ENCODE measurements at places on chromosomes 3 and 15.
A peak's percentile ranks its signal among the peaks of the same experiment; 100 is the strongest.

DNA sequence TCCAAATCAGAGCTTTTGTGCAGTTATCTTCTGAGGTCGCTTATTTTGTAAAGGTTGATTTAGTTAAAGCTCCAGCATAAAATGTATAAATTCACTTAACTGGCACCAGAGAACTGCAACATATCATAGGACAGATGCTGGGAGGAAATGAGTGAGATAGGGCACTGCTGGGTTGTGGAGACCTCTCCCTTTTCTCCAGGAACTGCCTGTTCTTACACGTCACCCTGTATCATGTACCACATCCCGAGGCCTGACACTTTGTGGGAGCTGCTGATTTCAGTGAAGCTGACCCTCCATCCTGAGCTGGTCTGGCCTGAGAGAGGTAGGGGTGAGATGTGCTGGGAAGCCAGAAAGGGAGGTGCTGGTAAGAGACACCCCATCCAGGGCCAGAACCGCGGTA, 213.8 kb upstream of the FEZF2 start:
- DNase-seq, result no peak

DNA sequence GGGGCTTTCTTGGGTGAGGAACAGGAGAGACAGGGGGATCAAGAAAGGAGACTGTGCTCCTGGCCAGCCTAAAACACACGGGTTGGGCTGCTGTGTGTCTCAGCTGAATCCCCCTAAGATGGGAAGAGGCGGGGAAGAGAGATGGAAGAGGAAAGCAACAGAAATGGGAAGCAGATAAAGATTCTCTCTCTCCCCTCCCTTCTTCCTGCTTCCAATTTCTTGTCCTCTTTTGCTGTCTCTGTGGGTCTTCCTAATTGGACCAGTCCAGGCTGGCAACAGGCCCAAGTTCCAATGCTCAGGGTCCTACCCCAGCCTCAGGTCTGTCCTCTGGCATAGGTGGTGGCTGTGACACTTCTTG, 7.1 kb downstream of the ISLR2 start:
- DNase-seq, result no peak

DNA sequence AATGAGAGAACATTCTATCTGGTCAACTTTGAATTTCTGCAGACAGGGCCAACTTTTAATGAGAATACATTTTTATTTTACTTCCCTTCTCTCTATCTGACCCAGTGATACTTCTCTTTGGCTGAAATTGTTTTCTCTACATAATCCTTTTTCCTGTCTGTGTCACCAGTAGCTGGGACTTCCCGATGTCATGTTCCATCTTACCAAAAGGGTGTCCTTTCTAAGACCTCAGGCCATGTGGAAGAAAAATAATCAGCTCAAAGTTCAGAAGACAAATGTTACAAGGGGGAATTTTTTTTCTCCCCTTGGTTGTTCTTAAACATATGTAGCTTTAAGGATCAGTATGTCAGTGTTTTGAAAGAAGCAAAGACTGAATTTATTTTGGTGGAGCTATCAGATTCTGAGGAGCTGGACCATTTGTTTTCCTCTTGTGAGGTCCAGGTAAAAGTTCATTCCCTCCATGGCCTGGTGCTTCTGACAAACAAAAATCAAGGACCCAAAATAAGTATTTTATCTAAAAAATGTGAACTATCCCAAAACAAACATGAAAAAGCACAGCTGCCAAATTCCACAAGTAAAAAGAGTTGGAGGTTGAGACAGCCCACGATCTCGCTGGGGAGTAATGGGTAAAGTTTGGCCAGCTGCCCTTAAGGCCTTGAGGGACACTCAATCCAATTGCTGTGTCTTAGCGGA, 859.4 kb upstream of the NR2F2 start:
- DNase-seq, result no peak

DNA sequence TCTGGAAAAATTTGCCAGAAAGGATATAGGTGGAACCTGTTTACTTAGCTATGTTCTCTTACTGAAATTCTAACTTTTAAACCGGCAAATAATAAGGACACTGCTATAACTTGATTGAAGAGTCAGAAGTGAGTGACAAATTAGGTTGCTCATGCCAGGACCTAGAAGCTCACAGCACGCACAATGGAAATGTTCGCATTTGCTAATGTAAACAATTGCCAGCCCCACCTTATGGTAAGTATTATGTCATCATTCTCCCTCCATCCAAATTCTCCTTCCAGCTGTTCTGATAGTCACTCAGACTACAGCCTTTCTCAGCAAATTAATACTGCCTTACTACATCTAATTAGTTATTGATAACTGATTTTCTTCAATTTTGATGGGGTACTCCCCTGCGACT, 4.8 kb upstream of the STXBP5L start:
- no peak for DNase-seq

GRCh38 chr15:83110381-83110780, 2.9 kb downstream of the TM6SF1 start:
- DNase-seq, result no peak

DNA sequence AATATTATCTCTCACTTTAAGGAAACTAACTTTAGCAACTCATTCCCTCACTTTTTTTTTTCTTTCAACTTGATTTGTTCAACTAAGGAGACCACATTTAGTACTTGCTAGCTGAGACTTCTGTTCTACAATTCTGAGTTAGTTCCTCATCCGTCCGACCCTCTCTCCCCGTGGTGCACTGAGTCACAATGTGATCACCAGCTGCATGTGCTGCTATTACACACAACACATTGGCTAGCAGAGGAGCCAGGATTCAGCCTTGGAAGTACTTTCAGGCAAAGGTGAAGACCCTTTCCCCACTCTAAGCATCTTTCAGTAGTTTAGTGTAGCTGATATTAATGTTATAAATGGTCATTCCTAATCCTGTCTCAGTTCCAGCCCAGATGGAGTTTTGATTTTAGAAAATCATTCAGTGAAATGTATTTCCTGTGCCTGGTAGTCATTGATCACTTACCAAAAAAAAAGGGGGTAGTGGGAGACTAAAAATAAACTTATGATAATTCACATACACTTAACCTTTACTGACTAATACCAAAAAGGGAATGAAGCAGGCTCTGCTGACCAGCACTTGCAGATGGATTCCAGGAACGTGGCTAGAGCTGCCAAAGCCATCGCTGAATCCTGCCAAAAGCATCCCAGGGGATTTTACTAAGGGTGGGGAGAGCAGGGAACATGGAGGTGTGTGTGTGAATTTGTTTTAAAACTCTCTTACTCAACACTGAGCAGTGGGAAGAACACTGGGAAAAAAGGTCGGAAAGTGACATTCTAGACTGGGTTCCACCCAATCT, 424.8 kb downstream of the LPP start:
- DNase-seq, result no peak

- DNase-seq, result peak; percentile 91
These were observed at the start of the genes MRPL47 and NDUFB5 for GRCh38 chr3:179604321-179605078. Gene MRPL47, minus strand, starts transcription at chr3:179604638. Its CDS starts 14 bp downstream, at chr3:179604624. Gene NDUFB5, plus strand, starts transcription at chr3:179604794. Its CDS starts 22 bp downstream, at chr3:179604816.

DNA sequence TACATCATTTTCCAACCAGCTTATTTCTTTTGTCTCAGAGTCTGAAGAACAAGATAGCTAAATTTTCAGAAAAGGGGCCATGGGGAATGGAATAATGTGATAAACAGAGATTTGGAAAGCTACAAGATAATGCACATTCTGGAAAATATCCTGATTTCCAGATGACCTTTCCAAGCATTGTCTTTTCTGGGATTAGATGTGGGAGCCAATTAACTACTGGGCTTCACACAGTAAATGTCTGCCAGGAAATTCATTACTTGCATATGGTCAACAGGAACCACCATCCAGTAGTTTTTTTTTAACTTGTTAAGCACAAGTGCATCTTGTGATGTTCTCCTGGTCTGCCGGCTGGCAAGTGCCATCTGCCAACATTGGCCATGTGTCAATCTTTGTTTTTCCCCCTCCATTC, 131.1 kb upstream of the BFSP2 start:
- DNase-seq, result no peak

DNA sequence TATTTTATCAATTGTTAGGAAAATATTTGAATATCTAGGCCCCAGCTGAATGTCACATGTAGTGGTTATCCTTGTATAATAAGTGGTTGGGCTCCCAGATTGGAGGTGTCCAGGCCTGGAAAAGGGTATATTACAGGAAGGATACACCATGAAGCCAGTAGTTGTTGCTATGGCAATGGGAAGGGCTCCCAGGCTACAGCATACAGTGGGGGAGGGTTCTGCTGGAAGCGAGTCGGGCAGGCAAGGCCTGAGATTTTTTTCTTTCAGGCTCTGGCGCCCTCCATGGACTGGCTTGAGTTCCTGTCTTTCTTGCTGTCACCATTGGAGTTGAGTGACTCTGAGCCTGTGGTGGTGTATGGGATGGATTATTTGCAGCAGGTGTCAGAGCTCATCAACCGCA, 8.9 kb downstream of the ECE2 start:
- DNase-seq, result no peak

DNA sequence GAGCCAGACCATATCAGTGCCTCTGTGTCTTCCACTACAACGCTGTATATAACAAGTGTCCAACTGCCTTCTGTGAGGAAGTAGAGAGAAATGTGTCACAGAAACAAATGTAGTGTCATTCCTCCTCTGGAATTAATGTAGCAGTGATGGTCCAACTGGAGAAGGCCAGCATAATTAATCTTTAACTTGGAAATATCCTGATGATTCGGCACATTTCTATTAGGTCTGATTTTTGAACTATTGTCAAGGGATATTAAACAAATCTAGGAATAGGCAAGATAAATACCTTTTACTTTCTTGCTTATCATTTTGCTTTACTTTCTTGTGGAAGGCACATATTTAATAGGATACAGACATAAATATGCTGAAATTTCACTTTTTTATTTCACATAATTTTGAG, 446.2 kb upstream of the ALCAM start:
- DNase-seq, result no peak
